ENCODE measurements at places on chromosomes 4 and X.

DNA sequence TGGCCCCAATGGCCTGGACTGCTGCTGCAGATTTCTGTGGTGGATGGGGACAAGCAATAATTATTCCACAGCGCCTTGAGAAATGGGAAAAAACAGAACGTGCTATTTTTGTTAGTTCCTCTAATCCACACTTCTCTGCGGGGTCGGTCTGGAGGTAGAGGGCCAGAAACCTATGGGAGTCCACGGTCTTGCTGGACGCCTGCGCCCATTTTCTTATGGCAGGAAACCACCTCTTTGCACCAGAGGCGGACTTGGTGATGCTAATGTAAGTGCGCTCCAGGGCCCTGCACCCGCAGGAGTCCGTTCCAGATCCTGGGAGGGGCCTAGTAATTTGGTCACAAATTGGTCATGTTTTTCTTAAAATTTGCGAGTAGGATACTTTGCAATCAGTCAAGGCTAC, 25.9 kb upstream of the CLDN24 start:
- DNase-seq, result no peak

DNA sequence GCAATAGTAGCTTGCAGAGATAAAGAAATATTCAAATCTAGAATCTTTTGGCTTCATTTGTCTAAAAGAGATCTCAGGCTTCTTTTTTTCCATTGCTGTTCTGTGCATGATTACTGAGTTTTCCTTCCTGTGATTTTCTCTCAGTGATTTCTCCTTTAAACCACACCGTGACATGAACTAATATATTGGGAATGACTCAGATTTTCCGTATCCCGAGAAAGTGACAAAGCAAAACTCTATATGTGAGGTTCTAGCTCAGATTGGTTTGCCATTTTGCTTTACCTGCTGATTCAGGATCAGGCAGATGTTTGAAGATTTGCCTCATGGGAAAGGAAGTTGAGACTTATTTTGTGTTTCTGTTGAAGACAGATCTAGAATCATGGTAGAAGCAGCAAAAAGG, 59.4 kb downstream of the MTHFD2L start:
- DNase-seq, result peak; percentile 65

DNA sequence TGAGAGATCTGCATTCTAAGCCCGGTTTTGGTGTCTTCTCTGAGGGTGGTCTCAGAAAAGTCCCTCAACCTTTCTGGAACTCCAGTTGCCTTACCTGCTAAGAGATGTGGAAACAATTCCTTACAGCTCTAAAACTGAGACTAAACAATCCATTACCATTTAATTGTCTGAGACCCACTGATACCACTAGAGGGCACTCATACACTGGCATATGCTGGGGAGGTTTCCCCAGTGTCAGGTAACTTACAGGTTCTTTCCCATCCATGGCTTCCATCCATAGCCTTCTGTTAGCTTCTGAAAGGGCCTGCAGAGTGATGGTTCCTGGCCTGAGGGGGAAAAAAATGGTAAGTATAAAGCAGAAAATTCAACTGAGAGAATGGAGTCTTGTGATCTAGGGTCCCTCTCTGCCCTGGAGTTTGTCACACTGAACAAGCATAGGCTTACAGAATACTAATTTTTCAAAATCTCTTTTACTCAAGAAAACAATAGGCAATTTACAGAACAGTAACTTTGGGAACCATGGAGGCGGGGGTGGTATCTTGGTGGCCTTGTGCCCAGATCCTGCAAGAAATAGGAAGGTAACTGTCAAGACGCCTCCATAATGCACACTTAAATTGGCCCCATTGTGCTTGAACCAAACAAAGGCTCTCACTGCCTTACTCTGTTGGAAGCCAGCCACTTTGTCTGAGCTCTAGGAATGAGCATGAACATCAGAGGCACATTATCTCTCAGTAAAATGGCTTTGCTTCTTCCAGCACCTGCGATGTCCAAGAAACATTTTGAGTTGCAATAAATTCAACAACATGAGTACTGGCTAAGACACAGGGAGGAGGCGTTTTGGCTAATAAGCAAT, 236.1 kb downstream of the OPHN1 start:
- DNase-seq, result peak; percentile 45

GRCh38 chr4:39446842-39447573, 11.7 kb downstream of the RPL9 start:
- DNase-seq, result no peak

DNA sequence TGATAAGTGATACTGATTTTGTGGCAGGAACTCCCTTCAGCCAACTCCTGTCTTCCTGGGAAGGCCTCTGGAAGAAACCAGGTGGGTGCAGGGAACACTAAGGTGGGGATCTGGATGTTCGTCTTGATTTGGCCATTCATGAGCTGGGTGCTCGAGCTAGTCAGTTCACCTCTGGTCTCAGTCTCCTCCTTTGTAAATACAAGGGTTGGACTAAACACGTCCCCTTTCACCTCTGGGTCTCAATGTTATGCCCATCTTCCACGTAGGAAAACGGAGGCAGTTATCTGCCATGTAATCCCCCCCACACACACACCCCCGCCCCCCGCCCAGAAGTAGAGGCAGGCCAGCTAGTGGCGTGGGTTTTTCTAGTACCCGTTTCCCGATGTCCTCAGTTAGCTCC, 4.1 kb upstream of the RS1 start:
- DNase-seq, result no peak

- DNase-seq, result no peak
Measured at GRCh38 chrX:2228536-2228935, 272.2 kb downstream of the DHRSX start.

DNA sequence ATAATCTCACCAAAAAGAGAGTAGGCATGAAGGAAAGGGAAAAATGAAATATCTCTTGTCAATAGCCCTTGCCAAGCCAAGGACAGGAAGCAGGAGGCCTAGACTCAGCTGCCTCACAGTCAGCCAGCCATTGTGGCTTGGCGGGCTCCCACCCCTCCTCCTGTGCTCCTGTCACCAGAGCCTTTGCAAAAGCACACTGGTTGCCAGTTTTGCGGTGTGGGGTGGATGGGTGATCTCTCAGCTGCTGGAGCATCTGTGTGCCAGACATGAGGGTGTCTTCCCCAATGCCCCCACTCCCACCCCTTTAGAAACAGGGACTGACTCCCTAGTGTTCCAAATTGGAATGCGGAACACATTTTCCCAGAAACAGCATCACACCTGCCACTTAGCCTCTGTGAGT, 26.1 kb downstream of the ARHGEF6 start:
- no peak for DNase-seq

- DNase-seq, result no peak
Measured at GRCh38 chr4:42152507-42153504, at the start of gene BEND4. Gene BEND4 (minus strand): TSS chr4:42152655. CDS start chr4:42152143, 512 bp downstream.

- peak; percentile 25 for DNase-seq
Measured at GRCh38 chr4:174222266-174222872, 61.1 kb downstream of the FBXO8 start.

DNA sequence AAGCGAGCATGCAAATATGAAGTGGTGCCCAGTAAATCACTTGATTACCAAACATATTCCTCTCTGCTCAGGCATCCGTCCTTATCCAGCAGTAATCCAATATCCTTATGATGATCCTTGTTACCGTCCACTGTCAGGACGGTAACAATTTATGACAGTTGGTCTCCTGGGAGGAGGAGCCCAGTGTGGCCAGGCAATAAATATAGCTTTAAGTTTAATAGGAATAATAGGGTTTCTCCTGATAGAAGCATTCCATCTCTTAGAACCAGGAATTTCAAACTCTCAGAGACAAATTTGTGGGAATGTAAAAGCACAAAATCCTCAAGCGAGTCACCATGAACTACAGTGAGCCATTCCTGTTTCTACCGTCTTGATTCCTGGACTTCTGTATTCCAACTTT, 171.2 kb upstream of the IL15 start:
- no peak for DNase-seq

GRCh38 chr4:47334652-47335051, 128.8 kb downstream of the COMMD8 start:
- peak; percentile 42 for DNase-seq

DNA sequence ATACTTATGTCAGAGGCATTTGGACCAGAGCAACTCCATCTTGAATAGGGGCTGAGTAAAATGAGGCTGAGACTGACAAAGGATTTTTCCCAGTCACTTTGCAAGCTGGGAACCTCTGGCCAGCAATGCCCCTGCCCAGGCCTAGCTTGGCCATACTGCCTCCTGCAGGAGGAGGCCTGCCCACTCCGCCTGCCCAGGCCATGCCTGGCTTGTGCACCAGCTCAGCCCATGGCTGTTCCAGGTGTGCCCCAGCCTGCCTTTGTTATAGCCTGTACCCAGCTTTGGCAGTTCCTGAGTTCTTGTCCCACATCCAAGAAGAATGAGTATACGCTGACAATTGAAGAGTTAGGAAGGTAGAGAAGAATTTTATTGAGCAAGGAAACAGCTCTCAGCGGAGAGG, 176.1 kb downstream of the AASDH start:
- DNase-seq, result no peak

DNA sequence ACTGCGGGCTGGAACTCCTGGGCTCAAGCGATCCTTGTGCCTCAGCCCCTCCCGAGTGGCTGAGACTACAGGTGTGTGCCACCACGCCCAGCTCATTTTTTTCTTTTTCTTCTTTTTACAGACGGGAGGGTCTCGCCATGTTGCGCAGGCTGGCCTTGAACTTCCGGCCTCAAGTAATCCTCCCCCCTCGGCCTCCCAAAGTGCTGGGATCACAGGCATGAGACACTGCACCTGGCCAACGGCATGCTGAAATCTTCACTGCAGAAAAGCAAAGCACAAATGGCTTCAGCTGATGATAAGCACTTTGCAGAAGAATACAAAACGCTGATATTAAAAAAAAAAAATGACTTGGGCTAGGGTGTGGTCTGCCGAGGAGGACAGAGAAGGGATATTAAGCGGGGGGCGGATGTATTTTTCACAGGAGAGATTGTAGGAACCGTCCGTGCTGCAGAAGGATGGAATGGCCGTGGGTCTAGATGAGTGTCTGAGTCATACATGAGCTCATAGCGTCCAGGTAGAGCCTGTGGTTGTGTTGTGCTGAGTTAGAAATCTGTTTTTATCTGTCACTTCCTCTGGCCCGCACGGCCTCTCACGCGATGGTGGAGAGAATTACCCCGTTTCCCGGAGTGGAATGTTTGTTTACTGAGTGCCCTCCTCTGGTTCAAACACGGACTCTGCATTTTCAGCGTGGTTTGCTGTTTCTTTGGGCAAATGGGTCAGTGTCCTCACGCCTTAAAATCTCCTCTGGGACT, 8.5 kb upstream of the AKAP17A start:
- peak; percentile 77 for DNase-seq

DNA sequence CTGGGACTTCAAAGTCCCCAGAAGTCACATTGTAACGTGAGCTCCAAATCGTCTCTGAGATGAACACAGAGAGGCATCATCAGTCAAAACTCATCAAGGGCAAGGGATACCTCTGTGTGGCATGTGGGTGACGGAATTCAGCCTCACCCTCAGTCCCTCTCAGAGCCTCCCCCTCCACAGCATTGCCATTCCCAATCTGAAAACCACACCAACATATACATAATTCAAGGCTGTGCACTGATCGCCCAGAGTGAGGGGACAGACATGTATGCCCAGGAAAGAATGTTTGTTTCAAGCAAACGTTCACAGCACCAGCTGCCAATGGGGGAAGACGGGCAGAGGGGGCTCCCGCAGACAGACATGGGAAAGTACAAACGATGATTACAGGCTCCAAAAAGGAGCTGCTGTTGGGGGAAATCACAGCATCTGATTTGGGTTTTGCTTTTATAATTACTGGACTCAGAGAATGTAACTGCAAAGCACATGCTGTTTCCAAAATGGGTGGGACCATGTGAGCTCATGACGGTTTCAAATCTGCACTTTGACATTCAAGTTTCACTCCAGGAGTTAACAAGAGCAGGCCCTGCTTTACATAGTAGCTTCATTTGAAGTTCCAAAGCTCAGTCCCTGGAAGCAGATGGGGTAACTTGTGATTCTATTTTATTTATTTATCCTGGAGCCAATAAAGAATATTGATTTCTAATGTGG, 88.3 kb downstream of the CLCN4 start:
- DNase-seq, result no peak

DNA sequence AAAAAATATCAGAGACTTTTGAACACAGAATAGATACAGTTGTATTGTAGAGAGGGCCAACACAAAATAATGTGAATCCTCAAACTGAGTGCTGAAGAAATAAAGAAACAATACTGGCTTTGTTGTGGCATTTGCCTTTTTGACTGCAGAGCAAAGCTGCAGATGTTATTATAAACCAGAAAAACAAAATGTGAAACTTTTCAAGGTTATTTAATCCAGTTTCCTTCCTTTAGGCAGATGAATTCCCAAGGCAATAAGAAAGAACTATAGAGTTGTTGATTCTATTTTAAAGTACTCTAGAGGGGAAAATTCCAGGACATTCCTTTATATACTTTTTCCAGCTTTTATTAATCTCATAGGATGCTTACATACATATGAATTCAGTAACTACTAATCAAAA, 186.8 kb downstream of the NDST4 start:
- DNase-seq, result no peak

- no peak for DNase-seq
Measured at GRCh38 chr4:8205749-8206611, 6.9 kb downstream of the SH3TC1 start.

DNA sequence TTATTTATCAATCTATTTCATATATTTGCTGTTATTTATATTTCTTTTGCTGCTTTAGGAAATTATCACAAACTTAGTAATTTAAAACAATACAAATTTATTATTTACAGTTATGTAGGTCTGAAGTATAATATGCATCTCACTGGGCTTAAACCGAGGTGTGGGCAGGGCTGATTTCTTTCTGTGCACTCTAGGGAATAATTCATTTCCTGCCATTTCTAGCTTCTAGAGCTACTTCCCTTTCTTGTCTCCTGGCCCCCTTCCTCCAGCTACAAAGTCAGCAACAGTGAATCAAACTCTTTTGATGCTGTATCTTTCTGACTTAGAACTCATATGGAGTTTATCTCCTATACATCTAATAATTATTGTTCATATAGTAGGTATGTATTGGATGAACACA, 303.5 kb upstream of the ARSJ start:
- no peak for DNase-seq

- no peak for DNase-seq
Measured at GRCh38 chrX:40705658-40706312, 29.6 kb downstream of the MED14 start.

GRCh38 chr4:106315476-106315967, 487 bp downstream of the TBCK start:
- DNase-seq, result peak; percentile 35

- peak; percentile 56 for DNase-seq
Measured at GRCh38 chr4:2041239-2042130, 17.6 kb upstream of the NAT8L start.

GRCh38 chrX:69286565-69286906, 121.3 kb upstream of the PJA1 start:
- DNase-seq, result no peak

- no peak for DNase-seq
Measured at GRCh38 chrX:109270580-109271484, 211.1 kb downstream of the GUCY2F start.
